ENCODE measurements at places on chromosomes 5 and 9.
A peak's percentile ranks its signal among the peaks of the same experiment; 100 is the strongest.

- DNase-seq, result peak; percentile 53
Measured at GRCh38 chr9:108272349-108272899, 583.4 kb downstream of the ACTL7B start.

DNA sequence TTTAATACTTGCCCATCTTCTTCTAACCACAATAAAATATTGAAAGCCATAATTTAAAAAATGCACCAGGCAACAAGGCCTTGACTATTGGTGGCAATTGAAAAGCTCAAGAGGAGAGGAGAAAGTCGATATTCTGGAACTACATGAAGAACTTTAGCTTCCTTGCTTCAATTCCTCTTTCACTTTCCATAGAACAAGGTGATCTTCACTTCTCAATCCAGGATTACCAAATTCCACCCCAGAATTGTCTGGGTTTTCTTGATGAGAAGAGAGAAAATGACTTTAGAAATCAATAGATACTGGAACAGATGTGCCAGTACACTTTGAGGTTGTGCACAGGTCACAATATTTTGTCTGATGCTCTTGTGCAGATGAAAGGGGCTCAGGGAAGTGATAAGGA lies 52.2 kb downstream of the PTCD2 start:
- no peak for DNase-seq

DNA sequence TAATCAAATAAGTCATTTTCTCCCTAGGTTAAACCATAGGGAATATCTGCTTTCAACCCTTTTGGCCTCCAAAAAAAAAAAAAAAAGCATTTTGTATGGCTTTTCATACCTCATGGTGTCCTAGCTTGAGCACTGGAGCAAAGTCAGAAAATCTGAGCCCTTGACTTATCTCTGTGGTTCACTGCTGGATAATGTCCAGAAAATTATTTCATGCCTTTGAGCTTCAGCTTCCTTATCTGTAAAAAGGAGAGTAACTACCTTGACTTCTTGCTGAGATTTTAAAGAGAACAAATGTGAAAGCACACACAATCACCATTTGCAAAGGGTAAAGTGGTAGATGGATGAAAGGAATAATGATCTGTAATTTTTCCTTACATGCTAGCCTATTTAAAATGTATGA lies 165.9 kb downstream of the ALDH1A1 start:
- DNase-seq, result no peak

DNA sequence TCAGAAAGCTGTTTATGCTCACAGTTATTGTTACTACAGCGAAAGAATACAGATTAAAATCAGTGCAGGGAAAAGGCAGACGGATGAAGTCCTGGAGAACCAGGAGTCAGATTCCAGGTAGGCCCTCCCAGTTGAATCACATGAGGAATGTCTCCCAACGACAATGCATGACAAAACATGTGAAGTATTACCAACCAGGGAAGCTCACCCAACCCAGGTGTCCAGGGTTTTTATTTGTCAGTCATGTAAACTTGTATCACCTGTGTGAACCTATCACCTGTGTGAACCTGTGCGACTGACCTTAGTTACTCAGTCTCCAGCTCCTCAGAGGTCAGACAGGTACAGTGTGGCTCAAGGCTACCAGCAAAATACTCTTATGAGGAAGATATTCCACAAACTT lies 63.9 kb downstream of the KIAA1958 start:
- DNase-seq, result no peak

DNA sequence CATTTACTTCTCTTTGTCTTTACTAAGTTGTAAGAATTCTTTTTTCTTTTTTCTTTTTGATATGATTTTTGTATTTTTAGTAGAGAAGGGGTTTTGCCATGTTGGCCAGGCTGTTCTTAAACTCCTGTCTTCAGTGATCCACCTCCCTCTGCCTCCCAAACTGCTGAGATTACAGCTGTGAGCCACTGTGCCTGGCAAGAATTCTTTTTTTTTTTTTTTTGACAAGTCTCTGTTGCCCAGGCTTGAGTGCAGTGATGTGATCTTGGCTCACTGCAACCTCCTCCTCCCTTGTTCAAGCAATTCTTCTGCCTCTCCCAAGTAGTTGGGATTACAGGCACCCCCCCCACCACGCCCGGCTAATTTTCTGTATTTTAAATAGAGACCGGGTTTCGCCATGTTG lies 9.9 kb downstream of the NPM1 start:
- DNase-seq, result no peak

- DNase-seq, result no peak
Measured at GRCh38 chr9:124870723-124871122, 8.8 kb downstream of the ARPC5L start.

DNA sequence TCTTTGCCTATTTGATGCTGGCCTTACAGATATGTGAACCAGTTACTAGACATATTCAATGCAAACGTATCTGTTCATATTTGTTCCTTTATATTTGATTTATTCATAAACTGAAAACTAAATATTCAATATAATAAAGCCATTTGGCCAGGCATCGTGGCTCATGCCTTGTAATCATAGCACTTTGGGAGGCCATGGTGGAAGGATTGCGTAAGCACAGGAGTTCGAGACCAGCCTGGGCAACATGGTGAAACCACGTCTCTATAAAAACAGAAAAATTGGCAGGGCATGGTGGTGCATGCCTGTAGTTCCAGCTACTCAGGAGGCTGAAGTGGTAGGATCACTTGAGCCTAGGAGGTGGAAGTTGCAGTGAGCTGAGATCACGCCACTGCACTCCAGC lies 49.2 kb upstream of the CTNNAL1 start:
- peak; percentile 50 for DNase-seq

GRCh38 chr9:118640836-118641560 lies 728.2 kb downstream of the BRINP1 start:
- no peak for DNase-seq

- peak; percentile 78 for DNase-seq
Measured at GRCh38 chr9:131503626-131504465, 1.1 kb downstream of the POMT1 start.

GRCh38 chr9:117714282-117714681 lies 10.1 kb downstream of the TLR4 start:
- DNase-seq, result peak; percentile 54

GRCh38 chr5:23742701-23743100 lies 235.3 kb downstream of the PRDM9 start:
- DNase-seq, result no peak

DNA sequence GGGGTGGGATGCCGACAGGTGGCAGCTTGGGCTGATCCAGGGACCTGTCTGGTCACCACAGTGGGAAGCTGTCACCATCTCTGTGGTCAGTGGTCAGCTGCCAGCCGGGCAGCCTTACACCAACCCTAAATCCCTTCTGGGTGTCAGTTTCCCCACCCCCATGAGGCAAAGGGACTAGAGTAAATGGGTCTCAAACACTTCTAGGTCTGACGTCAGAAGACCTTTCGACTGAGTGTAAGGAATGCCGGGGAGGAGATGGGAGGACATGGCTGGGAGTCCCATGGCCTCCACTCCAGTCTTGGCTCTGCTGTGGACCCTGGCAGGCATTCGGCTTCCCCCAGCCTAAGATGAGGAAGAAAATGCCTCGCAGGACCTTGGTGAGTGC lies 40.3 kb upstream of the SLC25A51 start:
- DNase-seq, result no peak

GRCh38 chr5:62486672-62487071 lies 74.1 kb downstream of the IPO11 start:
- no peak for DNase-seq

- no peak for DNase-seq
Measured at GRCh38 chr5:55071413-55071812, 31.0 kb upstream of the GZMA start.

GRCh38 chr9:137307255-137308056 lies 5.4 kb upstream of the NRARP start:
- peak; percentile 64 for DNase-seq

DNA sequence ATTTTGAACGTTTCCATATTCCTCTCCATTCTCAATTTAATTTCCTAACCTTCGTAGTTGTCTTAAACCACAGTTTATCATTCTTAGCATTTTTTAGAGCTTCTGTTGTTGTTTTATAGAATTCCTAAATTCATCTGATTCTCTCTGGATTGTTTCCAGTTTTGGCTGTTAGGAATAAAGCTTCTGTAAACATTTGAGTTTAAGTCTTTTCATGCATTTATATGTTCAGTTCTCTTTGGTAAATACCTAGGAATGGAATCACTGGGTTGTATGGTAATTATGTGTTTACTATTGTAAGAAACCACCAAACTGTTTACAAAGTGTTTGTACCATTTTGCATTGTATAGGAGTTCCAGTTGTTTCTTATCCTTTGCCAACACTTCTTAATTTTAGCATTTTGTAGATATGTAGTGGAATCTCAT lies 29.7 kb downstream of the GPR21 start:
- no peak for DNase-seq

DNA sequence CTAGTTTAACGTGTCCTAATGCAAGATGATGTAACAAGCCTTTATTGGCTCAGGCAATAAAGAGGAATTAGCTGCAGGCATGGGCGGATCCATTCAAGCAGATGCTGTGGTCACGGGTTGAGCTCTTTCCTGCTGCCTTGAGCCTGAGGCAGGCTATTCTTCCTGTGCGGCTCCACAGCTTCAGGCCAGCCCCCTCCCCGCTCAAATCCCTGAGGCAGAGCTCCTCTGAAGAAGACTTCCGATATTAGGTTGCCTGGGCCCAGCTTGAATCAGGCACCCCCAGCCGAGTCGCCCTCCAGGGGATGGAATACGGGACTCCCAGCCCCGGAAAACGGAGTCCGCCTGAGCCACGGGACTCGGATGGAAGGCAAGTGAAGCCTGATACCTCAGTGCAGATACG lies 95.0 kb upstream of the RUFY1 start:
- DNase-seq, result peak; percentile 47

Measured in NB4 (cell line).